ENCODE measurements at places on chromosomes 7 and 10.

- no peak for DNase-seq
Measured at GRCh38 chr10:119526621-119527592, 15.6 kb downstream of the RGS10 start.

- no peak for DNase-seq
Measured at GRCh38 chr10:65945061-65945460, 980.8 kb upstream of the LRRTM3 start.

- no peak for DNase-seq
Measured at GRCh38 chr10:132520177-132520811, 17.3 kb upstream of the INPP5A start.

- DNase-seq, result no peak
Measured at GRCh38 chr10:43057231-43057711, 19.6 kb upstream of the RET start.

GRCh38 chr10:113523071-113523470 lies 29.8 kb upstream of the HABP2 start:
- no peak for DNase-seq

- DNase-seq, result no peak
Measured at GRCh38 chr7:10677211-10677610, 296.5 kb upstream of the PHF14 start.

DNA sequence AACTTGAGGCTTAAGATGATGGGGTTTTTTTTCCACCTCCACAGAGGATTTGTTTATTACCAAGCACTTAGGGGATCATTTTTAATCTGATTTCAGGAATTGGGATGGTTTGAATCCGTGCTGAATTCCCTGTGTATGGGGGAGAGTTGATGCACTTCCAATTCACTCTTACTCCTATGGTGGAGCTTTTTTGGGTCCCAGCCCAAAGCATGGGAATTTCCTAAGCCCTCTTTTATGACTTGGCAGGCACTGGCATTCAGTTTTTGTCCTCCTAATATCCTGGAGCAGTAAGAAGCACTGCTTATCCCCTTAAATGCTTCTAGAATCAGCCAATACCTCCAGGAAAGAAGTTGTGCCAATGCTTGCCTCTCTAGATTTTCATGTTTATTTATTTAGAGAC lies 78.7 kb downstream of the HYCC1 start:
- DNase-seq, result no peak

DNA sequence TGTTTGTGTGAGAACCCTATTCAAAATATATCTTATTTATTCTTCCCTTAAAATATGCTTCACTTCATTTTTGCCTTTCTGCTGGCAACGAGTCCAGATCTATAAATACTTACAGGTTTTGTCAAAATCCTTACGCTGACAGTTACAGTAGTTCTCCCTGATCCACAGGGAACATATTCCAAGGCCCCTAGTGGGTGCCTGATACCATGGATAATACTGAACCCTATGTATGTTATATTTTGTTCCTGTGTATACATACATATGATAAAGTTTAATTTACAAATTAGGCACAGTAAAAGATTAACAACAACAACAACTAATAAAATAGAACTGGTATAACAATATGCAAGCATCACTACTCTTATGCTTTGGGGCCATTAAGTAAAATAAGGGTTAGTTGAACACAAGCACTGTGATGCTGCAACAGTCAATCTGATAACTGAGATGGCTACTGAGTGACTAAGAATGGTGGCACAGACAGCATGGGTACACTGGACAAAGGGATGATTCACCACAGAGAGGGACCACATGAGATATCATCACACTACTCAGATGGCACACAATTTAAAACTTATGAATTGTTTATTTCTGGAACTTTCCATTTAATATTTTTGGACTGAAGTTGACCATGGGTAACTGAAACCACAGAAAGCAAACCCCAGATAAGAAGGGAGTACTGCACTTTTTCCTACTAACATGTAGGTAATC lies 29.4 kb upstream of the PCGF5 start:
- DNase-seq, result no peak

DNA sequence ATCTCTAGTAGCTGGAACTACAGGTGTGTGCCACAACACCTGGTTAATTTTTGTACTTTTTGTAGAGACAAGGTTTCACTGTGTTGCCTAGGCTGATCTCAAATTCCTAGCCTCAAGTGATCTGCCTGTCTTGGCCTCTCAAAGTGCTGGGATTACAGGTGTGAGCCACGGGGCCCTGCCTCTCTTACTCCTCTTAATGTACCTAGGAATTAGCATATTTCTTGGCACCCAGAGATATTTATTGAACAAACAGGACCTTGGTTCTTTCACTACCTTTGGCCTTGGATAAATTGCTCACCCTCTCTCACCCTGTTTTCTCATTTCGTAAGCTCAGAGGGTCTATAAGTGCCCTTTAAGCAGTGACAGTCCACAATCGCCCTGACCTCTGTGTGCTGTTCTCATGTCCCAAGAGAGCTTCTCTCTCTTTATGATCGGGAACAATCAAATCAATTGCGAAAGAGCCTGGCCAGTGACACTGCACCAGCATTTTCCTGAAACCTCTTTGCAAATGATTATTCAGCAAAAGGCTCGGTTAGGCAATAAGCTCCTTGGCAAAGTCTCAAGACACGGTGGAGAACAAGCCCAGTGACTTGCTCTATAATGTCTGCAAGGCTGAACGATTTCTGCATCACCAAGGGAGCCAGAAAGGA lies 117.7 kb downstream of the APBB1IP start:
- no peak for DNase-seq

DNA sequence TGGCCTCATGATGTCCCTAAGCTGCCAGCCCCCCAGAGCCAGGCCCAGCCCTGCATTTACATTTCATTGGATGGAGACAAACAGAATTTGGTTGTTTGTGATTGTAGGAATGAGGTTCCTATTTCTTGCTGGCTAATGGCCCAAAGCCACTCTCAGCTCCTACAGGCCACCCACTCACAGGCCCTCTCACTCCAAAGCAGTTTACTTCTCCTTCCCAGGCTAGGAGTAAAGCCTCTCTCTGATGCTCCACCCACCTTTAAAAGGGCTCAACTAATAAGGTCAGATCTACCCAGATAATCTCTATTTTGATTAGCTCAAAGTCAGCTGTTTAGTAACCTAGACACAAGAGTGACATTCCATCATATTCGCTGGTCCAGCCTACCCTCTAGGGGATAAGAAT lies 11.2 kb upstream of the CUZD1 start:
- DNase-seq, result no peak
